ENCODE measurements at places on chromosomes 13 and 19. TPM values are rescaled to one million over a fixed set of nuclear protein-coding genes. Genes with fewer than 3 reads are reported as not detected.
A peak's percentile ranks its signal among the peaks of the same experiment; 100 is the strongest.

- H3K27ac ChIP-seq = no peak overlapping the region
- no peak overlapping the region for H3K4me3 ChIP-seq
- peaks cover 8% of the 10 kb centered on the region for H3K36me3 ChIP-seq
- no peaks in the 10 kb centered on the region for H3K27me3 ChIP-seq
- no peaks in the 10 kb centered on the region for H3K4me1 ChIP-seq
- DNase-seq = no peak
Measured at GRCh38 chr19:4035582-4035981, 28.0 kb downstream of the PIAS4 start.

DNA sequence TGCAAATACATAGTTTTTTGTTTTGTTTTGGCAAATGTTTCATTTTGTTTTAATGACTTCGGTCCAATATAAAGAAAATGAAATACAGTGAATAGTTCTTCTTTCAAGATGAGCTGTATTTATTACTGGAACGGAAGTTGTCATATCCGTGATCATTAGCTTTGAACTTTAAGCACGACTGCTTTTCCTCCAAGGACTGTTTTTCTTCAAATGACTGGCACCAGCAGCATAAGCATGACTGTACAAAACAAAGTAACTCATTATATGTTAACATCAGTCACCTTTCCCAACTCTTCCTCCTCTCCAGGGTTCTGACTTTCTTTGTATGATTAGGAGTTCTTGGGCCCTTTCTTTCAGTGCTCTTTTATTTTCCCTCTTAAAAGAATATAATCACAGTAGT lies 20.5 kb downstream of the EDNRB start:
- H3K36me3 ChIP-seq = no peaks in the 10 kb centered on the region
- no peak overlapping the region for H3K4me3 ChIP-seq
- H3K27me3 ChIP-seq = peaks cover 2% of the 10 kb centered on the region

NPAS1 gene
- 0.65 TPM for total RNA-seq

- peak overlapping the region; percentile 33 for H3K4me3 ChIP-seq
- H3K27ac ChIP-seq = peak overlapping the region; percentile 90
- H3K27me3 ChIP-seq = no peaks in the 10 kb centered on the region
- DNase-seq = peak; percentile 91
- peaks cover 56% of the 10 kb centered on the region for H3K4me1 ChIP-seq
Measured at GRCh38 chr13:42405665-42406390, 133.9 kb downstream of the AKAP11 start.

SLC8A2 gene
- 0.18 TPM for total RNA-seq

GPR12 gene
- total RNA-seq = not detected

DNA sequence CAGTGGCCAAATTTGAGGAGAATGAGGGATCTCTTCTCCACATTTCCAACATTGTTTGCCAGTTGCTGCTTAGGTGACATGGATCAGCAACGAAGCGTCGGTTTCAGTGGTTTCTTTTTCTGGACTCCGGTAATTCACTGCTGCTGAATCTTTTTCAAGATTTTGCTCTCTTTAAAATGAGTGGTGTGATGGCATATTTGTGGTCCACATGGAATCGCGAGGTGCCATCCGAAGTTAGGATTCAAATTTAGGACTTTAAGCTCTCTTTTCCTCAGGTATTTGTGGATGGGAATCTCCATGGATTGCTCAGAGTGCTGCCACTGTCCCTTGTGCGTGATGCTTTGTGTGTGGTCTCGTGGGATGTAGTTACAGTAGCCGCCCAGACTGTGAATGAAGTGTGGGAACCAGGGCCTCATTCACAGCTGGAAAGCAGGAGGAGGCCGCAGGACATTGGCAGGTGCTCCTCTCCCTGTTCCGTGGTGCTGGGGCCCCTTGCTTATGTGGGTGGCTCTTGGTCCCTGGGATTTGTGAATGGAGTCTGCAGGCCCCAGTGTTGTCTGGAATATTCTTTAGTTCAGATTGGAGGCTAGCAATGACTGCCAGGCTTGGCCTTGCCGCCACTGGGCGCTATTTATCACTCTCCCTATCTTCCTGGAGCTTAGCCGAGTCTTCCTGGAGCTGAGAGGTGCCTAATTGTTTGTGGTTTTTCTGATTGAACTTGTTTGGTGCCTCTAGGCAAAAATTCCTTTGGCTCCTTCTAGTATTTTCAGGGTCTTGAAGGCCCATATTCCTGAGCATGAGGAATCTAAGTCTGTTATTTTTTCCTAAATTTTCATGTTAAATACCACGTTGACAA lies 1.5 kb downstream of the ILF3 start:
- H3K27me3 ChIP-seq = peaks cover 1% of the 10 kb centered on the region
- H3K4me3 ChIP-seq = peak overlapping the region; percentile 87
- H3K36me3 ChIP-seq = peaks cover 61% of the 10 kb centered on the region
- H3K27ac ChIP-seq = peak overlapping the region; percentile 90
- peaks cover 38% of the 10 kb centered on the region for H3K4me1 ChIP-seq
- DNase-seq = no peak

DNA sequence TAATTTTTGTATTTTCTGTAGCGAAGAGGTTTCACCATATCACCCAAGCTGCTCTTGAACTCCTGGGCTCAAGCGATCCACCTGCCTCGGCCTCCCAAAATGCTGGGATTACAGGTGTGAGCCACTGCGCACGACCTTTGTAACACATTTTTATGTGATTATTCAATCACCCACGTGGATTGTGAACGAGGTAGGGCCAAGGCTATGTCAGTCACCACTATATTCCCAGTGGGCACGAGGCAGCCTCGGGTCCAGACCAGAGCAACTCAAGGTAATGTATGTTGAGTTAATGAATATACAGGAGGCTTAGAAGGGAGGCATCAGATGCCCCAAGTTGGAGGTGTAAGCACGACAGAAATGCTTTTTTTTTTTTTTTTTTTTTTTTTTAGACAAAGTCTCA lies 8.9 kb downstream of the PTGIR start:
- H3K27me3 ChIP-seq = no peaks in the 10 kb centered on the region
- H3K4me3 ChIP-seq = peak overlapping the region; percentile 49
- H3K36me3 ChIP-seq = peaks cover 32% of the 10 kb centered on the region

PROZ gene
- total RNA-seq = not detected

GRCh38 chr19:1783874-1784273 lies 28.2 kb downstream of the ATP8B3 start:
- H3K27me3 ChIP-seq = peaks cover 33% of the 10 kb centered on the region
- H3K4me3 ChIP-seq = no peak overlapping the region
- no peak overlapping the region for H3K27ac ChIP-seq
- no peaks in the 10 kb centered on the region for H3K36me3 ChIP-seq
- no peak for DNase-seq

DNA sequence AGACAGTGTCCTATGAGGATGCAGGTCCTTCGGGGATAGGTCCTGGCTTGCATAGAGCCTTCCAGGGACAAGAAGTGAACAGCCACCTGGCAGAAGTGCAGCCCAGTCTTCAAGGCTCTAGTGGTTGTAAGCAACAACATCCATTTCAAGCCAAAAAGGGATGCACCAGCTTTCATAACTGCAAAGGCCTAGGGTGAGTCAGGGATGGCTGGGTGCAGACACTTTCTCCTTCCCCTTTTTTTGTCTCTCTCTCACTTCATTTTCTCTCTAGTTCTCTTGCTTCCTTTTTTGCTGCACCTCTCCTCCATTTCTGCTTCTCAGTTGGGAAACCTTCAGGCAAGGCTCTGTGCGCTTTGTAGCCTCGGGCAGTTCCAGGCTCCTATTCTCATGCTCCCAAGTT lies 196.2 kb upstream of the ZNF536 start:
- no peaks in the 10 kb centered on the region for H3K36me3 ChIP-seq
- H3K27me3 ChIP-seq = peaks cover 1% of the 10 kb centered on the region
- DNase-seq = no peak
- H3K27ac ChIP-seq = no peak overlapping the region
- no peaks in the 10 kb centered on the region for H3K4me1 ChIP-seq

SIGLEC11 gene
- not detected for total RNA-seq
